Vagina (tissue), 2 donors: ENCODE measurements at places on chromosomes 6 and 20.

GRCh38 chr20:37729909-37730308 lies 36.1 kb downstream of the CTNNBL1 start:
- no peak for DNase-seq

GRCh38 chr6:145238787-145239186 lies 496.5 kb downstream of the EPM2A start:
- DNase-seq: no peak

- DNase-seq: no peak
Observed at GRCh38 chr6:21676769-21677168, 83.2 kb downstream of the SOX4 start.

GRCh38 chr6:84976526-84977362 lies 212.3 kb upstream of the TBX18 start:
- DNase-seq: no peak

DNA sequence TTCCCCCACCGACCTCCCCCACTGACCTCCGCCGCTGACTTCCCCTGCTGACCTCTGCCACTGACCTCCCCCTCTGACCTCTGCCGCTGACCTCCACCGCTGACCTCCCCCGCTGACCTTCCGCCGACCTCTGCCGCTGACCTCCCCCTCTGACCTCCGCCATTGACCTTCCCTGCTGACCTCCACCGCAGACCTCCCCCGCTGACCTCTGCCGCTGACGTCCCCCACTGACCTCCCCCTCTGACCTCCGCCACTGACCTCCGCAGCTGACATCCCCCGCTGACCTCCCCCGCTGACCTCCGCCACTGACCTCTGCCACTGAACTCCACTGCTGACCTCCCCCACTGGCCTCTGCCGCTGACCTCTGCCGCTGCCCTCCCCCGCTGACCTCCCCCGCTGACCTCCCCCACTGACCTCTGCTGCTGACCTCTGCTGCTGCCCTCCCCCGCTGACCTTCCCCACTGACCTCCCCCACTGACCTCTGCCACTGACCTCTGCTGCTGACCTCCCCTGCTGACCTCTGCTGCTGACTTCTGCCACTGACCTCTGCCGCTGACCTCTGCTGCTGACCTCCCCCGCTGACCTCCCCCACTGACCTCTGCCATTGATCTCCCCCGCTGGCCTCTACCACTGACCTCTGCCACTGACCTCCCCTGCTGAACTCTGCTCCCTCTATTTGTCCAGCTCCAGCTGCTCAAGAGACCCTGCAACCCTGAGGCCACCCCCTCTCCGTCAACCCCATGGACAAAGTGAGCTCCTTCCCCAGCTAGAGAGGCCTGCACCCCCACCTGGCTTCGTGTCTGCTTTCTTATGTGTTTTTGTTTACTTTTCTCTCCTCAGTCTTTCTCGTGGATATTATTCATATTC lies 91.4 kb upstream of the AFDN start:
- no peak for DNase-seq

- DNase-seq: no peak
Observed at GRCh38 chr6:126181173-126181741, 158.7 kb upstream of the CENPW start.

- no peak for DNase-seq
Observed at GRCh38 chr6:39178235-39178634, 51.0 kb downstream of the KCNK5 start.

- DNase-seq: no peak
Observed at GRCh38 chr20:4158466-4159050, 143.2 kb upstream of the RNF24 start.

DNA sequence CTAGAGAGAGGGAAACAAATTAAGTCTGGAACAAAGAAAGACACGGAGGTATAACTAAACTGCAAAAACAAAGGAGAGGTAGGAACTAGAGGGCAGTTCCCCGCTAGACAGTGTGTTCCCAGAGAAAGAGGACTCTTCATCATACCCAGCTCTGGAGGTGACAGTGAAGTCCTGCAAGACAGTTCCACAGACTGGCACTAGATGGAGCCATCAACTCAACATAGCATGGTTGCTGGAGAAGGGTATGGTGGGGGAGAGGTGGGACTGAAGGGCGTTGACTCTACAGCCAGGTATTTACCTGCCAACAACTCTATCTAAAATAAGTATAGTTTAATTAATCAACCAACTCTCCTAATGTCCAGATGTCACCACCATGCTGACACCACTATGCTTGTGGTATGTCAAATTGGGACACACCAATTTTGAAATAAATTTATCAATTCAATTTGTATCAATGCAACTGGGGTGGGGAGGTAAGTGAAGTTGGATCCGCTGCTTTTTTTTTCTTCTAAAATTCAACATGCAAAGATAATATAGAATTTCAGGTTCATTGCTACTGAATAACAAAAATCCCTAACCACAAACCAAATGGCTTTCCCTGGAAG lies 9.7 kb downstream of the BACH2 start:
- DNase-seq: no peak

DNA sequence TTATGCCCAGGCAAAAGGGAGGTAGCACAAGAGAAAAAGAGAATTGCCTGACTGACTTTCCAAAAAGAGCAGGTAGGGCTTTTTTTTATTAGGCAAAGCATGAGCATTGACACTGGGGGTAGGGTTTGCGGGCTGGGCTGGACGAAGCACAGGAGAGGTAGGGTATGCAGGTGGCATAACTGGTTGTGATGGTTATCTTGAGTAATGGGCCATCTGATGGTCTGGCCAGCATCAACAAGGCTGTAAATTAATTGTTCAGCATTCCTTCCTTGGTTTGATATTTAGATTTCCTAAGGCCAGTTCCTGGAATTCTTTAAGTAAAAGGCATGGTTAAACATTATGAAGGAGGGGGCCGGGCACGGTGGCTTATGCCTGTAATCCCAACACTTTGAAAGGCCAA lies 13.9 kb upstream of the BFSP1 start:
- DNase-seq: no peak

- no peak for DNase-seq
Observed at GRCh38 chr6:133855991-133856370, 32.9 kb upstream of the TCF21 start.

- no peak for DNase-seq
Observed at GRCh38 chr6:157539900-157540752, 159.1 kb downstream of the ZDHHC14 start.

GRCh38 chr6:26272171-26272637 lies 92.8 kb upstream of the BTN3A2 start:
- no peak for DNase-seq

GRCh38 chr20:2116170-2116940 lies 14.7 kb downstream of the STK35 start:
- DNase-seq: no peak

- no peak for DNase-seq
Observed at GRCh38 chr6:119459207-119459974, 109.8 kb upstream of the MAN1A1 start.

DNA sequence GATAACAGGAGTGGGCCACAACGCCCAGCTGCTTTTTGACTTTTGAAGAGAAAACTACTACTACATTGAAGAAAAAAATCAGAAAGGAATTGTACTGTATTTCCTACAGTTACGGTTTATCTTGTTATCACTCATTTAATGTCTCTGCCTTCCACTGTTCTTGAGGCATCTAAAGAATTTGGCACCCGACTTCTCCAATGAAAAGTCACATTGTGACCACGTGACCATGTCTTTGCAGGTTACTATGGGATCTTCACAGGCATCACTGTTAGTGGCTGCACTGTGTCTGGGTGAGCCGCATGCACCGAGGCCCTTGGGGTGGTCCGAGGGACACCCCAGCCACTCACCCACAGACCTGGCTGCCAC lies 26.8 kb downstream of the RRBP1 start:
- DNase-seq: no peak

- no peak for DNase-seq
Observed at GRCh38 chr20:20926222-20926905, 179.8 kb downstream of the LINC00237 start.

DNA sequence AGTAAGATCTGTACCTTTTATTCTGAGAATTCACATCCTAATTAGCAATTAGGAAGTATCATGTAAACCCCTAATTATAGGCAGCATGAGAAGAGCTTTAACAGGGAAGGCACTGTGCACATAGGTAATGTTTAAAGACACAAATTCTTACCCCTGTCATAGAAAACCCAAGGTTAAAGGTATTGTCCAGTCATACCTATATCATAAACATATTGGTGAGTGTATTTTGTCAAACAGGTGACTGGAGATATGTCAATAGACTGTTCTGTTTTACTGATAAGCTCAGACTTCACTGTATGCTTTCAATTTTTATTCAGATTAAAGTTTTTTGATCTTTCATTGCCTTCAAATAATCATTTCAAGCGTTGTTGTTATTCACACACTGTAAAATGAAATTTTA lies 43.8 kb downstream of the LGSN start:
- DNase-seq: no peak

GRCh38 chr20:17565169-17565845 lies 4.6 kb upstream of the DSTN start:
- no peak for DNase-seq

GRCh38 chr6:1599469-1599868 lies 10.2 kb upstream of the FOXC1 start:
- DNase-seq: no peak

GRCh38 chr6:125750692-125751333 lies 1.4 kb downstream of the HEY2 start:
- DNase-seq: no peak

DNA sequence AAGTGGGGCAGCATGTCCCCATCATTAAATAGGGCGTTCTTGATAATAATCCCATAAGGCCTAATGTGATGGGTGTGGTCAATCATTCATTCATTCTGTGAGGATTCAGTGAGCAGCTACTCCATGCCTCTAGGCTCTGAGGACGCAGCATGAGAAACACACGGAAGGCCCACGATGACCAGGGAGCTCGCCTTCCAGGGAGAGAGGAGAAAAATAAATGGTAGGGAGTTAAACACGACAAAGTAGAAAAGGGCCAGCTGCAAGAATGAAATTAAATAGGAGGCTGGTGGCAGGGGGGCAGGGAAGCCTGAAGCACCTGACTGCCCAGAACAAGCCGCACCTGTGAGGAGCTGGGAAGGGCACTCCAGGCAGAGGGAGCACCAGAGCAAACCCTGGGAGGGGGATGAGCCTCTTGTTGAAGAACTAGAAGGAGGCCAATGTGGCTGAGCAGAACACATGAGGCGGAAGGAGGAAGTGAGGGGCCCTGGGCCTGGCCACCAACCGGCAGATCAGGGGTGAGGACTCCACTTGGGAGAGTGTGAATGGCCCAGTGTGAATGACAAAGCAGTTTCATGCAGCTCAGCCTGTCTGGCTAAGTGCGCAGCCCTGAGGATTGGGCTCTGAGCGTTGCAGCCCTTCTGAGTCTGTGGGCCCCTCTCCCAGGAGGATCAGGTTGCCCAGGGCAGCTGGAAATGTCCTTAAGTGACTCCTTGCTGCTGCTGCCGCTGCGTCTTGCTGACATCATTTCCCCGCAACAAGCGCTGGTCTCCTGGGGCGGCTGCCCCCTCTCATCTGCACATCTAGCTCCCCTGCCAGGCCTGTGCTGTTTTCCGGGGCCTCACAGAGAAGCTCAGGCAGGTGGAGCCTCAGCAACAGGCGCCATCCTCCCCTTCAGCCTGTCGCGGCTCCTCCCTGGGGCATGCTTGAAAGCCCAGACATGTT lies 99.9 kb downstream of the CDH26 start:
- no peak for DNase-seq

- no peak for DNase-seq
Observed at GRCh38 chr6:78101387-78101786, 448.5 kb downstream of the MEI4 start.

- no peak for DNase-seq
Observed at GRCh38 chr20:32986331-32986966, 17.8 kb downstream of the SUN5 start.

GRCh38 chr6:34904990-34905613 lies 16.0 kb downstream of the ANKS1A start:
- no peak for DNase-seq

- no peak for DNase-seq
Observed at GRCh38 chr6:142408409-142408808, 106.6 kb downstream of the ADGRG6 start.

- DNase-seq: no peak
Observed at GRCh38 chr20:37640600-37641561, 52.9 kb upstream of the CTNNBL1 start.

DNA sequence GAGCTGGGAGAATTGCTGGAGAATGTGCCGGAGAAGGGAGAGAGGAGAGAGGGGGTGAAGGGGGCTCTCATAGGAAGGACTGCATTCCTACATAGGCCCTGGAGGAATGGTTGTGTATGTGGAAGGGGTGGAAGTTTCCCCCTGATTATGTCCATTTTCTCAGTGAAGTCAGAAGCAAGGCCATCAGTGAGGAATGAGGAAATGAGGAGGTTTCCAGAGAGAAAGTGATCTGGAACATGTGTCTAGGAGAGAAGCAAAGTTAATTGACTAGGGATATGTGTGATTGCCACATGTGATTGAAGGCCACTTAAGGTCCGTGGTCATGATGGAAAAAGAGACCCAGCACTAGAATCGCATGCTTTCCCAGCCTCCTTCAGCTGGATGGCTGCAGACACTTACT lies 42.3 kb downstream of the TBPL1 start:
- no peak for DNase-seq

GRCh38 chr6:15626878-15627674 lies 35.8 kb downstream of the DTNBP1 start:
- DNase-seq: no peak

- DNase-seq: no peak
Observed at GRCh38 chr20:44067650-44068081, 119.3 kb downstream of the JPH2 start.
